T-cell (primary cell): ENCODE measurements at places on chromosomes 6 and 20. TPM values are rescaled to one million over a fixed set of nuclear protein-coding genes. Genes with fewer than 3 reads are reported as not detected.

- no peak overlapping the region for H3K27ac ChIP-seq
- no peaks in the 10 kb centered on the region for H3K4me1 ChIP-seq
- no peaks in the 10 kb centered on the region for H3K36me3 ChIP-seq
- no peak overlapping the region for H3K4me3 ChIP-seq
Observed at GRCh38 chr20:21643417-21643816, 62.0 kb upstream of the PAX1 start.

DNA sequence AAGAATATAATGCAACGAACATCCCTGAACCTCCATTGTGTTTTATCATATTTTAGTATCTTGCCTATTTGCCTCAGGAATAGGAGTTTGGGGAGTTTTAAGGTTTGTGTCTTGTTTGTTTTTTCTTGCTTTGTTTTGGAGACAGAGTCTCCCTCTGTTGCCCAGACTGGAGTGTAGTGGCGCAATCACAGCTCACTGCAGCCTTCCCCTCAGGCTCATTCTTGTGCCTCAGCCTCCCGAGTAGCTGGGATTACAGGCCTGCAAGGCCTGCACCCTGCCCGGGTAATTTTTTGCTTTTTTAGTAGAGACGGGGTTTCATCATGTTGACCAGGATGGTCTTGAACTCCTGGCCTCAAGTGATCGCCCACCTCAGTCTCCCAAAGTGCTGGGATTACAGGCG, 63.3 kb upstream of the CARMIL1 start:
- no peaks in the 10 kb centered on the region for H3K36me3 ChIP-seq
- no peak overlapping the region for H3K27ac ChIP-seq
- H3K4me1 ChIP-seq, result no peaks in the 10 kb centered on the region
- no peaks in the 10 kb centered on the region for H3K27me3 ChIP-seq

GRCh38 chr20:44433751-44434538, 41.7 kb upstream of the TTPAL start:
- peaks cover 22% of the 10 kb centered on the region for H3K27me3 ChIP-seq
- H3K27ac ChIP-seq, result no peak overlapping the region
- no peaks in the 10 kb centered on the region for H3K36me3 ChIP-seq
- no peaks in the 10 kb centered on the region for H3K4me1 ChIP-seq
- no peak overlapping the region for H3K4me3 ChIP-seq
- no peak for DNase-seq

MTFR2 gene
- total RNA-seq, result 1.7 TPM
